ENCODE measurements at places on chromosomes 2 and 18.

- no peak for DNase-seq
Observed at GRCh38 chr2:173099804-173100203, 24.2 kb downstream of the MAP3K20 start.

- DNase-seq = no peak
Observed at GRCh38 chr2:20977520-20978180, 66.2 kb downstream of the APOB start.

DNA sequence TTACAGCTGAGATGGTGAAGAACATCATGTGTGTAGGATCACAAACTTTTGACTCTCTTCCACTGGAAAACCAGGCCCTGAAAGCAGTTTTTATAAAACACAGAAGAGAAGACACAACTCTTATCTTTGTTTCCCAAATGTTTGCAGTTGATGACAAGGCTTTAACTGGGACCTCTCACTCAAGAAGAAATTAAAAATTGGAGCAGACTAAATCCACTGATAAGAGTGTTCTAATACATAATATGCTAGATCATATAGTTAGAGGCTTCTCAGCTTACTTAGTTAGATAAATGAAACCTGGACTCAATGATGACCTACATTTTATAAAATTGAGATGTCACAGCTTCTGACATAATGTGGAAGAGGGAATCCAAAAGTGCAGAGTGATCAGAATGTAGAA, 158.3 kb upstream of the WDSUB1 start:
- no peak for DNase-seq

- DNase-seq = no peak
Observed at GRCh38 chr2:39135690-39136259, 14.9 kb upstream of the SOS1 start.

- DNase-seq = peak; percentile 46
Observed at GRCh38 chr2:191165176-191165643, 14.4 kb upstream of the STAT4 start.

DNA sequence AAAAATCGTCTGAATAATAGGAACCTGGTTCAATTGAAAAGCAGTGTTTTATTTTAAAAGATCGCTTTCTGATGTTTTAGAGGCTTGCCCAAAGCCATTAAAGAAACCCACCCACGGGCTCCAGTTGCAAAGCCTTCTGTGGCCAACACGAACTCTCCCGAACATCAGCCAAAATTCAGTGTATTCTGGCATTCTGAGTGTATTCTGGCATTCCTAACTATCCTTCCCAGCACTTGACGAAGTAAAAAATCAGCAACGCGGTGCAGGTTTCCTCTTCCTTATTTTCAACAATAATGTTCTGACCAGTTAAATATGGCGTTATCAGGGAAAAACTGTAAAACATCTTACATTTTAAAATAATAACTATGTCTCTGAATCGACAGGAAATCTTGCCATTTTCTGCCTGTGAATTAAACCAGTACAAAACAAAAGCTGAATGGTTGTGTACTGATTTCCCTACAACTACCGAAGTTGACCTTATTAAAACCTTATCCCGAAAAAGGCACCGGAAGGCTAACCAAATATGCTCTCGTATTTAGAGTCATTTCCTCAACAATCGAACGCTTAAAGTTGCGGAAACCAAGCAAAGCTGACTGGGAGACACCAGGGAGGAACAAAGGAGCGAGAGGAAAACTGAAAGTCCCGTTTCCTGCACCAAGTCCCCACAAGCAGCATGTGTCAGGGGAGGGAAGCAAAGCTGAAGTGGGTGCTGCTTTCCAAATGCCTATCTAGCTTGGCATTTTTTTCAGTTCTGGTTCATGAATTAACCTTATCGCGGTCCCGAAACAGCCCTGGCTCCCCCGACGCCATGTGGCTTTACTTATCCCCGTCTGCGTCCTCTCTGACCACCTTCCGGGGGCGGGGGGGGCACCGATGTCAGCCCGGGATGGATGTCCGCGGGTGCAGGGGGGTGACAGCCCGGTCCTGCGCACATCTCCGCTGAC, 44.3 kb downstream of the ZNF516 start:
- DNase-seq = no peak

- DNase-seq = no peak
Observed at GRCh38 chr2:19178175-19178574, 180.2 kb downstream of the OSR1 start.

DNA sequence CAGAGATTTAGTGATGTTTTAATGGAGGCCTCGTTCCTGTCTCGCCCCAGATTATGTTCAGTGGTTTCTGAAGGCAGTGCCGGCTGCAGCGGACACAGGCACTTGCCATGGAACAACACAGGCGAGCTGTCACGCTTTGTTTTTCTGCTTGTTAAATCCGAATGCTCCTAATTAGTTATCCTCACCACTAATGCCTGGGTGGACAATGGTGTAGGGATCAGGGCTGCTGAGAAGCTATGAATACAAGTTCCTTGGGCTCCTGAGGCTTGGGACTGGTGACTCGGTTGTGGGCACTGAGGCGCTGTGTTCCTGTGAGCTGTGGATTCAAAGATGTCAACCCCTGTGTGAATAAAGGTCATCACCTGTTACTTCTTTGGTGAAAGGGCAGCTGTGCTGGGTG, 123.5 kb downstream of the PLEKHM3 start:
- DNase-seq = no peak
